ENCODE measurements at places on chromosomes 11 and 22.

GRCh38 chr11:104663190-104664140 lies 234.8 kb downstream of the CASP12 start:
- no peak for DNase-seq

- DNase-seq = no peak
Measured at GRCh38 chr11:83702796-83703195, 416.6 kb upstream of the CCDC90B start.

GRCh38 chr11:61022311-61023085 lies 51.0 kb downstream of the CD6 start:
- no peak for DNase-seq

DNA sequence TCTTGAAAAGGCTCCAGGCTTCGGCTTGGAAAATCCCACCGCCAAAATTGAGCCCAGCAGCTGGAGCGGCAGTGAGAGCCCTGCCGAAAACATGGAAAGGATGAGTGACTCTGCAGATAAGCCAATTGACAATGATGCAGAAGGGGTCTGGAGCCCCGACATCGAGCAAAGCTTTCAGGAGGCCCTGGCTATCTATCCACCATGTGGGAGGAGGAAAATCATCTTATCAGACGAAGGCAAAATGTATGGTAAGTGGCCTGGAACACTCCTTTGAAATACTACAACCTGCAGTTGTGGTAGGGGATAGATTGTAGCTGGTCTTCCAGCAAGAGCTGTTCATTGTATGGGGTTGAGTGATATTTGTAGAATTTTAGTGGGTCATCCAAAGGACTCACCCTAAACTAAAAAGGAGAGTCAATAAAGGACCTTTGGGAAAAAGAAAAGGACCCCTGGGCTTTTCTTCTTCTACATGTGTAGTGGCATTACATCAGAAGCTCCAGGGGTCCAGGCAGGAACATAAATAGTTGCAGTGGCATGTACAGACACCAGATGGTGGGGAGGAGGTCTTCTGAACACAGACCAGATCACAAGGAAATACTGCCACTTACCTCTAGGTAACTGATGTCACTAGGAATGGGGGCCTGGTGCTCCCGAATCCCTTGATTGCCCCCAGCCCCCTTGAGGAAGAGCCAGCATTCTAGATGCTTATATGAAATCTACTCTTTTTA lies 90.1 kb downstream of the TEAD1 start:
- no peak for DNase-seq

GRCh38 chr11:111764621-111765020 lies 1.6 kb downstream of the PPP2R1B start:
- DNase-seq = no peak

GRCh38 chr11:19026862-19027261 lies 33.7 kb downstream of the MRGPRX2 start:
- no peak for DNase-seq

DNA sequence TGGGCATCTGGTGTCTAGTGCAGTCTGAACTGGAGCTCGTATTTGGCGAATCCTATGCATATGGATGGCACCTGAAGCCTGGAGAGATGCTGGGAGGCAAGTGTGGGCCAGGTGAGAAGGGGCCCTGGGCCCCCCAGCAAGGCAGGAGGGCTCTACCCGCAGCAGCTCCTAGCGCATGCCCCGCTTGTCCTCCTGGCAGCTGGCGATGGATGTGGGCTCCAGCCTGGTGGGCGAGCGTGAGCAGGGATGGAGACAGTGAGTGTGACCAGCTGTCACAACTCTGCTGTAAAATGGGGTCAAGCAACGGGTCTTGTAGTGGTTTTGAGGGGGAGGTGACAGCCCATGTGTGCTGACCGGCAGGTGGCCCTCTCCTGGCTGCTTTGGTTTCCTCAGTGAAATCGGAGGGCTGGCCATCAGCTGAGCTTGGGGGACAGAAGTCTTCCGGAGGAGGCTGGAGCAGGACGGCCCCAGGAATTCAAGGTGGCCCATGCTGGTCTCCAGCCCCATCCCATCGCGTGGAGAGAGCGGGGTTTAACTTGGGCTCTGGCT lies 12.0 kb downstream of the FRMD8 start:
- DNase-seq = no peak

DNA sequence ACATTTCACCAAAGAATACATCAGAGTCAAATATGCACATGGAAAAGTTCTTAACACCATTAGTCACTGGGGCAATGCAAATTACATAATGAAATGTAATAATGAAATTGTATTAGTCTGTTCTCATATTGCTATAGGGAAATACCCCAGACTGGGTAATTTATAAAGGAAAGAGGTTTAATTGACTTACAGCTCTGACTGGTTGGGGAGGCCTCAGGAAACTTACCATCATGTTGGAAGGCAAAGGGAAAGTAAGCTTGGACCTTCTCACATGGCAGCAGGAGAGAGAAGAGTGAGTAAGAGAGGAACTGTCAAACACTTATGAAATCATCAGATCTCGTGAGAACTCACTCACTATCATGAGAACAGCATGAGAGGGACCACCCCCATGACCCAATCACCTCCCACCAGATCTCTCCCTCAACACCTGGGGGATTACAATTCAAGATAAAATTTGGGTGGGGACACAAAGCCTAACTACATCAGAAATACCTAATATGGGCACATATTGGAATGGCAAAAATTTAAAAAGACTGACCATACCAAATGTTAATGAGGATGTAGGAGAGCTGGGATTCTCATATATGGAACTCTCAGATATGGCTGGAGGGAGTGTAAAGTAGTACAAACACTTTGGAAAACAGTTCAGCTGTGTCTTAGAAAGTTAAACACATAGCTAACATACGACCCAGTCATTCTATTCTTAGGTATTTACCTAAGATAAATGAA lies 65.1 kb upstream of the CD44 start:
- DNase-seq = no peak

- no peak for DNase-seq
Measured at GRCh38 chr11:125295931-125296330, 131.4 kb downstream of the PKNOX2 start.

DNA sequence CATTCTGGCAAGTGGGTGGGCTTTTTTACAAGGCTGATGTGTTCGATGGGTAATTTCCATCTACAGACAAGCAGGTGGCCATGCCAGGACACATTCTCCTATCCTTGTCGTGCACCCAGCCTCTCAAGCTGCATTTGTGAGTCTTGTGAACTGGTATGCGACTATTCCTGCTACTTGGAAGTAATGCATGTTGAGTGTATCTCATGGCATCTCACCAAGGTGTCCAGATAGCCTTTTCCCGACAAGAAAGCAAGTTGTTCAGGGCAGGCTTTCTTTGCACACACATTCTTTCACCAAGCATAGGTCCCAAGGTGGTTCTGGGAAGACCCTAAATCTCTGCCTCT lies 18.8 kb upstream of the SYT13 start:
- DNase-seq = no peak

DNA sequence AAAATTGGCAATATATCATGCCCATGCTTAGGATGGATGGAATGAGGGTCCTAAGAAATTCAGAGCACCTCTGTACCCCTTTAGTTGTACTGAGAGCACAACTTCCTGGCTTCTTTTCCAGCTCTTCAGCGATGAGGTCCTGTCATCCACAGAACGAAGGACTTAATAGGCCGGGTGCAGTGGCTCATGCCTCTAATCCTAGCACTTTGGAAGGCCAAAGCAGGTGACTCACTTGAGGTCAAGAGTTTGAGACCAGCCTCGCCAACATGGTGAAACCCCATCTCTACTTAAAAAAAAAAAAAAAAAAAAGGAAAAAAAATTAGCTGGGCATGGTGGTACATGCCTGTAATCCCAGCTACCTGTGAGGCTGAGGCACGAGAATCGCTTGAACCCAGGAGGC lies 125.3 kb upstream of the BMAL1 start:
- DNase-seq = no peak

DNA sequence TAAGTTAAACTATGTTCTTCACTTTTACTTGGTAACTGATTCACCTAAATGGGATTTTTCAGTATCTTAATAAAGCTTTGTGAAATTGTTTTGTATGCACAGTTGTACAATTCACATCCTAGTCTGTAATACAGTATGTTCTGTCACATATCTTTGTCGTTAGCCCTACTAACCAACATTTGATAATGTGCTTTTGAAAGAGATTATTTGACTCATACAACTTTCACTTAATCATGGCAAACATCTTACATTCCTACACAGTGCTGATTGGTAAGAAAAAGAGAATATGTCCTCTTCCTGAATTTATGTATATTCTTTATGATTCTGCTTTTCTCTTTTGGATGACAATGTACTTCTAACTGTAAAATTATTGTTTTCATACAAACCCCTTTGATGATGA lies 234.5 kb downstream of the METTL15 start:
- no peak for DNase-seq

DNA sequence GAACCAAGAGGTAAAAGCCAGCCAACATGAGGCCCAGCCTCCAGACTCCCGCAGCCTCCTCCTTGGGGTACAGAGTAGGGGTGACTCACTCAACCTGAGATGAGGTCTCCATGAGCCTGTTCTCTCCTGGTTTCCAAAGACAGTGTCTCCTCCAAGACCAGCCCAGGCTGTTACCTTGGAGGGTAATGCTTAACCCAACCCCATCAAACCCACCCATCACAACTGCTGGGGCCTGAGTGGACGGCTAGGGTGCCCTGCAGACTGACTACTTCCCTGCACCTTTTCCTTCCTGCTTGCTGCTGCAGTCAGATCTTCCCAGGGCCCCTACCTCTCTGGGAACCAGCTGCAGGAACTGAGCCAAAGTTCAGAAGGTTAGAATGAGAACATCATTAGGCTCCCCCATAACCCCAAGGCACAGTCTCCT lies 5.1 kb upstream of the NOL12 start:
- no peak for DNase-seq

GRCh38 chr11:133992121-133992520 lies 35.4 kb upstream of the IGSF9B start:
- DNase-seq = no peak

- DNase-seq = no peak
Measured at GRCh38 chr22:30402028-30402765, 5.4 kb downstream of the SEC14L2 start.

DNA sequence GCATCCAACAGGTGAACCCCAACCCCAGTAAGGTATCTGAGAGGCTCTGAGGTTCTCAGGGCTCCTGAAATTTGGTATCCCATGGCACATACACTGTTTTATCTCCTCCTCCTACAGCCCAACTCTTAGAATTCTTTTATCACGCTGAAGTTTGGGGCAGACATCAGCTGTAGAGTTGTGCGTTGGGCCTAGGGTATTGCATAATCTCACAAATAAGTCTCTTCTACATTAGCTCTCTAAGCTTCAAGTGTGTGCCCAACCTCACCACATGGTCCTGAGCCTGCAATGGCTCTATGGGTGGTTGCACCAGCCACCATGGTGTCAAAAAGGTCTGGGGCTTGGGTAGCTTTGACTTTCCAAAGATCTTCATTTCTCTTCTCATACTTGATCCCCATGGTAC lies 603.0 kb downstream of the BUD13 start:
- DNase-seq = no peak

- no peak for DNase-seq
Measured at GRCh38 chr22:23833911-23834317, 4.9 kb downstream of the DERL3 start.

DNA sequence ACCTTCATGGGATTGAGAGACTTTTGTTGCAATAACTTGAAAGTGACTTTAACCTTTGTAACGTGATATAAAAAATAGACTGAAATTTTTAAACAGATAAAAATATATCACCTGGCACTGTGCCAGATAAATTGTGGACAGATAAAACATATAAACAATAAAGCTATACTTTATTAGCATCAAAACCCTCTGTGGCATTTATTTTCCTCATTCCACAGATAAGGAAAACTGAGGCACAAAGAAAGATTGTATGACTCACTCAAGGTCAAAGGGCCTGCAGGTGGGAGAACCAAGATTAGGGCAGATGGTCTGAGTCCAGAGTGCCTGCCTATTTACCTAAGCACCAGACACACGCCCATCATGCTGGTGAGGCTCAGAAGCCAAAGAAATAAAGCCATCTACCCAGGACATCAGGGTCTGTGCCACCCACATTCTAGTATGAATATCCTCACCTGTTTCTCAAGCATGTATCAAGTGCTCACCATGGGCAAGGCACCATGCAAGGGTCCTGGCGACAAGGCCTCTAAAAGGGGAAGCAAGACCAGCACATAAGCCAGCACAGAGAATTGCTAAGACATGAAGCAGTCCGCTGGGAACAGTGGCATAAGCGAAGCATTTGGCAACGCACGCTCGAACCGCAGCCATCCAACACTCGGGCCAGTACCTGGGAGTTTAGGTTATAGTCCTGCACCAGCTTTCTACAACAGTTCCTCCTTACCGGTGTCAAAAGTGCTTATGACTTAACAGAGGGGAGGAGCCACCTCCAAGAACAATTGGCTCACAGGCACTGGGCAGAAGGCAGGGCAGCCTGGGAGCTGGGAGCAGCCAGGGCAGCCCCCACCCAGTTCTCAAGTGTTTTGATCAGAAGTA lies 17.6 kb downstream of the MYH9 start:
- DNase-seq = no peak

GRCh38 chr11:15830741-15831428 lies 525.5 kb downstream of the SOX6 start:
- no peak for DNase-seq

DNA sequence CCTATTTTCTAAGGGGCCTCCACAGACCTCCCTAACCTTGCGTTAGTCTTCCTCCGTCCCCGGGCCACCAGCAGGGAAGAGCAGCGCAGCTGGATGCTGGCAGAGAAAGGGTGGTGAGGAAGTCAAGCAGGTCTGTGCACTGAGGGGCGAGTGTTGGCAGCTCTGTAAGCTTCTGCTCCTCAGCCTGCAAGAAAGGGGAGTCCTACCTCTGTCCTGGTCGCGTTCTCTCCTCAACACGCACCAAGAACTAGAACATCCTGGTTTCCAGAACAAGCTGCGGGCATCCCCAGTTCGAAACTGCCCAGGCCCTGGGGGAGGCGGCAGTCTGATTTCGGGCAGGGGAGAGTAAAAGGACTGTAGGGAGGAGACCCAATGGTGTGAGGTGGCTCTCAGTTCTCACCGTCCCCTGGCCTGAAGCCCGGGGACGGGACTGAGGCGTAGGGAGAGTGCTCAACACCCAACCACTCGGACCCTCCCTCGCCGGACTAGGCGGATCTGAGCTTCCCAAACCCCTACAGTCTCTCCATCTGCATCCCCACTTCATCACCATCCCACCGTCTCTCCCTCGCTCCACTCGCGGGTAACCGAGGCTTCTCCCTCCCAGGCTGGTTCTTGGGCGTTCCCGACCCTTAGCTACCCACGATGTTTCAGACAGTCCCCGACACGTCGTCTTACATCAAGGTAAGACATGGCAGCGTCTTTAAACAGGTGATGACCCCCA lies 7.7 kb upstream of the FLI1 start:
- DNase-seq = no peak

DNA sequence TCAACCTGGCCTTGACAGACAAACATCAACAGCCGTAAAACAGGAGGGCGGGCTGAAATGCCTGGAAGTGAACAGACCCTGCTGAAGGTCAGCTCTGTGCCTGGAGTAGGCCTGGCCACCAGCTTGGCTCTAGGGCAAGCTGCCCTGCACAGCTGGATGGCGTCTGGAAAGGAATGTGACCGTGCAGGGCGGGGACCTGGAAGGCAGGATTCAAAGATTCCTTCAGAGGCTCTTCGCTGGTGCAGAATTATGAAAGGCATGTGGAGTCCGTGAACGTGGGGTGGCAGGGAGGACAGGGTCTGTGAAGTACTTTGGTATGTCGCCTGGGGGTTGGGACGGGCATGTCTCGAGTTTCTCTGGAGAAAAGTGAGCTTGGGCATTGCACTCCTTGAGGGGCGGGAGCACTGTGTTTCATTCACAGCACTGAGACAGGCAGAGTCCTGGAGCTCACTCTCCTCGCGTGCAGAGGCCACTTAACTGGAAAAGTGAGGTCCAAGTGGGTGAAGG lies 1.5 kb downstream of the EHD1 start:
- DNase-seq = no peak
